Caudate nucleus (tissue), 63 donors: ENCODE measurements at places on chromosomes 11 and 22.

GRCh38 chr11:130634186-130634585, 185.7 kb downstream of the ADAMTS15 start:
- no peak for DNase-seq

DNA sequence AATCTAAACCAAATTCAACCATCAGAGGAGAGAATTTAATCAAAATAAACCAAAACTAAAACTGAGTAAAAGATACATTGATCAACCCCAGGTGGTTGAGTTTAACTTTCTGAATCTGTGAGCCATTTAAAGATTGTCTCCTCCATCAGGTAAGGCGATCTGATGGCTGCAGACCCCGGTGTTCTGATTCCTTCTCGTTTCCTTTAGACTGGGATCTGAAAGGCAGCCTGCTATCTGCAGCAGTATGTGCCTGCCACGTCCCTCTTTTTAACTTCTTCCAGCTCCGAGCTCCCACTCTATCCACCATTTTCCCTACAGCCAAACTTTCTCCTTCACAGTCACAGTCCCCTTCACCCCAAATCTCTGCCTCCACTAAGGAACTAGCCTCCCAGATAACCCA, 66.1 kb upstream of the ARHGAP32 start:
- no peak for DNase-seq

GRCh38 chr11:99199341-99199740, 178.6 kb downstream of the CNTN5 start:
- no peak for DNase-seq

DNA sequence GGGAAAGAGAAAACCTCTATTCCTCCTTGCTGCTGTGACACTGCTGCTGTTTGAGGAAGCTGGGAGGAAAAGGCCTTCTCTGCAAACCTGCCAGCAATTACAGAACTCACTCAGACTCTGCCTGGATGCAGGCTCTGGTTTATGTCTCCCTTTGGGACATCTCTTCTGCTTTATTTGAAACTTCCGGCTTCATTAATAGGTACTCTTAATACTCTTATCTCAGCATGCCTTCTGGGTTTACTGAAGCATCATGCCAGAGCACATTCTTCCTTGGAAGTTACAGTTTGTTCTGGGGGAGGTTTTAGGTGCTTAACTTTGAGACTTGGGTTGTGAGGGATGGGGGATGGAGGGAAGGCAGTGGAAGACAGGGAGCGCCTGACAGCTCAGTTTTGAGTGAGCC, 79.9 kb downstream of the NAV2 start:
- DNase-seq = no peak

GRCh38 chr11:73576185-73576614, 21.7 kb downstream of the FAM168A start:
- DNase-seq = peak; percentile 8

DNA sequence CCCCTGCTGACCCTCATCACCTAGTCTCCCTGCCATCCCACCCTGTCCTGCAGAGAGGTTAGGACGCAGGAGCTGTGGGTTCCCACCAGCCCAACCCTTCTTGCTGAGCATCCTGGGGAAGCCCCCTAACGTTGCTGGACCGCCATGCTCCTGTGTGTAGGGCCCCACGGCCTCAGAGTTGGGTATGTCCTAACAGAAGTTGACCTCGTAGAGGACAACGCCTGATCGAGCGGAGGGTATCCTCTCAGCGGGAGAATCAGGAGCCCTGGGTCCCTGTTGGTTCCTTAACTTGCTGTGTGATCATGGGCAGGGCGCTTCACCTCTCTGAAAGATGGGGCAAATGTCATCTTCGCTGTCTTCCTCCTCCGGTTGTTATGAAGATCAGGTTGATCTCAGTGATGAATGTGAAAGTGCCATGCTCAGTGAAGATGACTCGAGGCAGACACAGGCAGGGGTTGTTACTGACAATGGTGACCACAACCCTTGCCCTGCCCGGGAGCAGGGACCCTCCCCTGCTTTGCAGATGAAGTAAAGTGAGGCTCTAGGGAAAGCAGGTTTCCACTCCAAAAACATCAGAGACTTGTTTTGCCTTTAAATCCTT, 19.3 kb upstream of the CD5 start:
- no peak for DNase-seq

- DNase-seq = no peak
Observed at GRCh38 chr22:46958658-46959057, 196.2 kb downstream of the TBC1D22A start.

- DNase-seq = no peak
Observed at GRCh38 chr11:115530752-115531151, 26.5 kb upstream of the CADM1 start.

DNA sequence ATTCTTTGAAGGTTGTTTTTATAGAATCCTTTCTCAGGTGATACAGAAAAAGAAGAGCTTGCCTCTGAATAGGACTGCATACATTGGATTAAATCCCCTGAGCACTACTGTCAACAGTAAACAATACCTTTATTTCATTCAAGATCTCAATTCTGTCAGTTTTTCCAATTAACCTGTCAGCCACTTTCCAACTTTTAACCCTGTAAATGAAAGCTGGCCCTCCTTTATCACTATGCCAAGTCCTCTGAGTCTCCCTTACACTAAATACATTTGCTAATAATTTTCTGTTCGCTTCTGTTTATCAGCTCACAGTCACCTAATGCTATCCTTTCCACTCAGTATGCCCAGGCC, 213.7 kb upstream of the ARHGAP42 start:
- DNase-seq = no peak

GRCh38 chr11:72813740-72814285, 398 bp upstream of the ATG16L2 start:
- peak; percentile 85 for DNase-seq

DNA sequence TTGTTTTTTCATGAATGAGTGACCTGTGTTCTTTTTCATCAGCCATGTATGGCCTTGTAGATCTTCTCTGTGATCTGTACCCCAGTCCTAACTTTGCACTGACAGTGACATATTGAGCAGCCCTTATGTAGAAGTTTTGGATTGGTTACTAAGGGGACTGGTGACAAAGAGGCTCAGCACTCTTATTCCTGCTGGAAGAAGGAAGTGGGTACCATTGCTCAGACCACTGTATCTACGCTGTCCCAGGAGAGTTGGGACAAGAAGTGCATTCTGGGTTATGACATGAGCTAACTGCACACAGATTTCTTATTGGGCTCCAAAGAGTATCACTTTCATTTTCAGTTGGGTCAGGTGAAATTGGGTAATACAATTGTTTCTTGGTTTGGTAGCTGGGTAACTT, 107.8 kb upstream of the RASSF10 start:
- no peak for DNase-seq

DNA sequence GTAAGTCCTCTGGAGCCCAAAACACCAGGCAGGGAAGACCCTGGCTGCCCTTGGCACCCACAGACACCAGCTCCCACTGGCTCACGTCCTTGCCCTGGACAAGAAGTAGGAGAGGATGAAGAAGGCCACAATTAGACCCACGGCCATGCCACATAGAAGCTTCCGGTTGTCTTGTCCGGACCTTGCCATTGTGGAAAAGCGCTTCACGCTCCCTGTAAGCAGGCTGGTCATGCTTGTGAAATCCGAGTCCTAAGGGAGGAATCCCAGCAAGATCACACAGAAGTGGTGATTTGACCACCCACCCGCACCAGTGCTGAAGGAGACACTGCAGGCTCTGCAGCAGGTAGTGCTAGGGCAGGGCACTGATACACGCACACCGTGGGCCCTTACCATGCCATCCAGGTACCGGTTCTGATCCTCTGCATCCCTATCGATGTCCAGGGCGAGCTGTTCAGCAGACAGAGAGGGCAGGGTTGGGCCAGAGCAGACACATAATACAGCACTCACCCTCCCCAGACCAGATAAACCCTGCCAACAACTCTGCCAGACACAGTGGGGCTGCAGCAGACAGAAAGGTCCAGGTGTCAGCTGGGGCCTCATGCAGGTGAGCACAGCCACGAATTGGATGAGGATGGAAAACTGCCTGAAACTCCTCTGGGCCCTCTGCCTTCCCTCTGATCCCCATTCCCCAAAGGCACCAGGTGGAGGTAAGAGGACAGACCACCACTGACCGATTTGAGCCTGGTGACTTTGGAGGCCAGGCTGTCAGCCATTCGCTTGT, 1.8 kb downstream of the BET1L start:
- no peak for DNase-seq

GRCh38 chr11:104979839-104980238, 11.5 kb upstream of the CASP4 start:
- no peak for DNase-seq

DNA sequence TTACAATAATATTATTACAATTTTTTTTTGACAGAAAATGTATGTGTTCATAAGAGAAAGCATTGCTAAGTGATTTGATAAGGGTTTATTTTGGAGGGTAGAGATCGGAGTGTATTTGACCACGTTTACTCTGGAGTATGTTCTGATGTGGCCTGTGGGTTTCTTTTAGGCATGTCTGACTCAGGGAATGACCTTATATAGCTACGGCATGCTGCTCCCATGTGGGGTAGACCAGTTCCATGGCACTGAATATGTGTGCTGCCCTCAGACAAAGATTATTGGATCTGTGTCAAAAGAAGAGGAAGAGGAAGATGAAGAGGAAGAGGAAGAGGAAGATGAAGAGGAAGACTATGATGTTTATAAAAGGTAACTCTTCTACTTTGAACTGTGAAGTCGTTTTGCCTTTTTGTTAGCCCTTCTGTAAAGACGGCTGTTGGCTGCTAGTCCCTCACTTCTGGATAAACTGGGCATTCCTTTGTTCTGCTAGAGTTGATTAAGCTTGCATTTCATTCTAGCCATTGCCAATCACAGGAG, 38.1 kb upstream of the ST14 start:
- DNase-seq = no peak

GRCh38 chr11:108967571-108967970, 302.7 kb downstream of the DDX10 start:
- DNase-seq = no peak

GRCh38 chr22:41367680-41368542, 13.8 kb upstream of the TEF start:
- peak; percentile 58 for DNase-seq

GRCh38 chr11:134267461-134267860, 8.7 kb upstream of the GLB1L3 start:
- DNase-seq = no peak
